Hindlimb muscle (tissue), 1 donor: ENCODE measurements at places on chromosomes 4 and X. TPM values are rescaled to one million over a fixed set of nuclear protein-coding genes. Genes with fewer than 3 reads are reported as not detected.

DNA sequence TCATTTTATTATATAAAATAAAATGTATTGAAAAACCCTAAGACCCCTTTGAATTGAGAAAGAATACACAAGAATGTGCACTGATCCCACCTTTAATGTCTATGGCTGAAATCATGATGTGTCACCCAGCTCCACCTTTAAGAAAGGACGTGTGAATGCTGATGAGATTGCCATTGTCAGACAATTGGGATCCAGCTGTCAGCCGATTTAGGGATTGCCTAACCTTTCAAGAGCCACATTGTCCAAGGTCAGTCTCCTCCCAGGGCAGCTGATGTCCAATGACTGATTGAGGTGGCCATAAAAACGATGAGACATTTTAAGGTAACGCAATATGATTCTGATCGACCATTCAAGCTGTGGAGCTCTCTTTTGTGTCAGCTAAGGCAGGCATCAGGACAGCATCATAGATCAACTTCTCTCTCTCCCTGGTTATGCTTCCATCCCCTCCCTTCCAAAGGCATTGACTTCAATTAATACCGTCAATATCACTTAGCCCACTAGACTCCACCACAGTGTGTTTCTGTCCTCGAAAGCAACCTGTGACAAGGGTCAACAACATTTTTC is 1676.4 kb downstream of the PCDH7 start:
- no peak for DNase-seq

ZBED1 gene
- polyA plus RNA-seq = 29.1 TPM

DNA sequence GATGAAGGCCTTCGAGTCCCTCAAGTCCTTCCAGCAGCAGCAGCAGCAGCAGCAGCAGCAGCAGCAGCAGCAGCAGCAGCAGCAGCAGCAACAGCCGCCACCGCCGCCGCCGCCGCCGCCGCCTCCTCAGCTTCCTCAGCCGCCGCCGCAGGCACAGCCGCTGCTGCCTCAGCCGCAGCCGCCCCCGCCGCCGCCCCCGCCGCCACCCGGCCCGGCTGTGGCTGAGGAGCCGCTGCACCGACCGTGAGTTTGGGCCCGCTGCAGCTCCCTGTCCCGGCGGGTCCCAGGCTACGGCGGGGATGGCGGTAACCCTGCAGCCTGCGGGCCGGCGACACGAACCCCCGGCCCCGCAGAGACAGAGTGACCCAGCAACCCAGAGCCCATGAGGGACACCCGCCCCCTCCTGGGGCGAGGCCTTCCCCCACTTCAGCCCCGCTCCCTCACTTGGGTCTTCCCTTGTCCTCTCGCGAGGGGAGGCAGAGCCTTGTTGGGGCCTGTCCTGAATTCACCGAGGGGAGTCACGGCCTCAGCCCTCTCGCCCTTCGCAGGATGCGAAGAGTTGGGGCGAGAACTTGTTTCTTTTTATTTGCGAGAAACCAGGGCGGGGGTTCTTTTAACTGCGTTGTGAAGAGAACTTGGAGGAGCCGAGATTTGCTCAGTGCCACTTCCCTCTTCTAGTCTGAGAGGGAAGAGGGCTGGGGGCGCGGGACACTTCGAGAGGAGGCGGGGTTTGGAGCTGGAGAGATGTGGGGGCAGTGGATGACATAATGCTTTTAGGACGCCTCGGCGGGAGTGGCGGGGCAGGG is 568 bp downstream of the HTT start:
- DNase-seq = peak; percentile 61

XK gene
- polyA plus RNA-seq = 6.2 TPM

- DNase-seq = no peak
Observed at GRCh38 chr4:87427518-87427868, 5.1 kb downstream of the NUDT9 start.

TSPAN7 gene
- polyA plus RNA-seq = 130 TPM

GRCh38 chr4:38674258-38675144 is 10.5 kb downstream of the KLF3 start:
- no peak for DNase-seq

DNA sequence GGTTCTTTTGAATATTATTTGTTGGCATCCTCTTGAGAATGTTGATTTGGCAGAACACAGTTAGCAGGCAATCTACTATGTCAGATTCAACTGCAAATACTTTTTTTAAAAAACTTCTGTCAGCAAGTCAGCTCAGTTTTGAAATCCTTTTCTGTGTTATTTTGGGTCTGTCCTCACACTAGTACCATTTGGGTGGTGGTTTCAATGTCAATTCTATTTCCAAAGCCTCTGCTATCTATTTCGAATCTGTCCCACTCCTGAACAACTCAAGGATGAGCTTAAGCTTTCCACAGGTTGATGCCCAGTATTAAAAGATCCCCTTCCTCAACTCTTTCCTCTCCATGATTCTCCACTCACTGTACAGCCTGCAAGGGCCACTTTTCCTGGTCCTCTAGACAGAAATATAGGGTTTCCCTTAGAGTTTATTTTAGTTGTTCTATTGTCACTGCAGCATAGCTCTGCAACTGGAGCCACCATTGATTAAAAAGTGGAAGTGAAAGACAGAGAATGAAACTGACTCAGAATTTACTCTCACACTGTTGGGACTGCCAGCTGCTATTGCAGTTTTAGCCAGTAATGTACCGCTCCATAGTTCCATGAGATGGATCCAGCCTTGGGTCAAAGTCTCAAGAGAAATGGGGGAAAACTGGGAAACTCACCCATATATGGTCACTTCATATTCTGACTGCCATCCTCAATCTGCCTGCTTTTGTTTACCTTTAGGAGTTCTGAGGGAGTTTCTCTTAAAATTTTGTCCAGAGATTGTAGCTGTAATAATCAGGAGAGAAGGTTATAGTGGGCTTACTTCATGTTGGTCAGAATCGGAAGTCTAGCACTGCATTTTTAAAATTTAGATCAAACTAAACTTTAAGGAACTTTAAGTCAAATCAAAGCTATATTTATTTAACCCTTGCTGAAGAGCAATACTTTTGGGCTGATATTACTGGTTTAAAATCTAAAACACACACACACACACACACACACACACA is 14.6 kb downstream of the HDX start:
- no peak for DNase-seq

DNA sequence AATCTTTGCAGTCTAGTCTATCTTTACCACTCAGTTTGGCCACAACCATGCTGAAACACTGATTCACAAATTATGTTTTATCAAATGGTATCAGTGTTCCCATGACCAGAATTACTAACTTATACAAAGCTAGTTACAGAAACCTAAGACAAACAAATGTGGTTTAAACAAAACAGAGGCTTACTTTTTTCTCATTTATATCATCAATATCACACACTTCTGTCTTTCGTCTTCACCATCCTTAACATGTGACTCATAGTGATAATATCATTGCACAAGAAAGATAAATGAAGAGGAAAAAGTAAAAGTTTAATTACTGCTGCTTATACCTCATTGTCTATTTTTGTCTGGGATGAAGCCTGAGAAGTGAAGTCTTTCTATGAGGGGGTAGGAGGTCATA is 406.6 kb downstream of the PCDH10 start:
- DNase-seq = no peak

PPP1R2C gene
- not detected for polyA plus RNA-seq
